Stimulated activated CD4-positive, alpha-beta T cell treated with anti-CD3 and anti-CD28 coated beads, Interleukin-1b, Interleukin-23, amount 100 ng/mL, for 4 hours (primary cell): ENCODE measurements at places on chromosomes 4 and X.

DNA sequence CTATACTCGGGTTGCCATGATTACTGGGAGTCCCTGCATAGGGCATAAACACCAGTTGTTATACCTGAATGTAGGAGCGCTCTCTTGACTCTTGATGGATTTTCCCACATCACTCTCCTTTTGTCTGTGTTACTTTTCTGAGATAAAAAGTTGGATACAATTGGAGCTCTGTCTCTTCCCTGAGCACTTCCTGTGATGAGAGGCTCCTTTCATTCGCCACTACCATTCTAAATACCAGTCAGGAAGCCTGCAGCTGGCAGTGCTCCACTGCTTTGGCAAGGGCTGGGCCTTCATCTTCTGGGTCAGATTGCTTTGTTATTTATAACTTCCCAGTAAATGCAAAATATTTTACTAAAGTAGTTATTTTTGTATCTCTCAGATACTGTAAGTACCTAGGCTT lies 13.9 kb downstream of the TCEANC start:
- no peak for DNase-seq

DNA sequence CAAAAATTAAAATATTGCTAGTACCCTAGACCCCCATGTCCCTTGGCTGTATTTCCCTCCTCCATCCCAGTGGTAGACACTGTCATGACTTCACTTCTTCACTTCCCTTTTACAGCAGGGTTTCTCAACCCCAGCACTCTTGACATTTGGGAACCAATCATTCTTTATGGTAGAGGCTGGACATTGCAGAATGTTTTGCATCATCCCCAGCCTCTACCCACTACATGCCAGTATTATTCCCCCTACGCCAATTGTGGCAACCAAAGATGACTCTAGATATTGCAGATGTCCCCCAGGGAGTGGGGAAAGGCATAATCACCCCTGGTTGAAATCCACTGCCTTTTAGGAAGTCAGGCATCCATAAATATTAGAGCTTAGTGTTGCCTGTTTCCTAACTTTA lies 138.6 kb downstream of the AMELX start:
- DNase-seq, result no peak

DNA sequence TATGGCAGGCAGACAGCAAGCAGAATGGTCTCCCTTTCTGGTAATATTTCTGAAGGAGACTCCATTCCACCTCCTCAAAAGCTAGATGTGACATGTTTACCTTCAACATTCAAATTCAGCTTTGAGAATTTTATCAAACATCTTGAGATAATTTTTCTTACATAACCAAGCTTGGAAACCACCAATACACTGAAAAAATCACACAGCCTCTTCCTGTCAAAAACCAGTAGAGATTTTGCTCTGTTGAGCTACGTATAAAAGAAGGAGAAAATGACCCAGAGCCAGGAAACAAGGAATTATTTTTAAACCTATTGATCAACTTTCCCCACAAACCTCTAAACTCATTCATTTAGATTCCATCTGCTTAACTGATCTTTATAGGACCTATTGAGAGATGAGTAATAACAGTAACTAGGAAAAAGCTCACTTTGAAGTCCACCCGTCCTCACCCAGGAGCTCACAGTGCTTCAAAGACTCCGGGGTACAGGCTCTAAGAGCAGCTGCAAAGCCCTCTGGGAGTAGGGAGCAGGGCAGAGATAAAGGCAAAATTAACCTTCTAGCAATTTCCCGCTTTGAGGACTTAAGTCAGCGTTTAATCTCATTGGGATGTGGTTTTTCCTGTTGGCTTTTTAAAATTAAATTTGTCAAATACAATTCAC lies 318.2 kb upstream of the RASGEF1B start:
- no peak for DNase-seq

DNA sequence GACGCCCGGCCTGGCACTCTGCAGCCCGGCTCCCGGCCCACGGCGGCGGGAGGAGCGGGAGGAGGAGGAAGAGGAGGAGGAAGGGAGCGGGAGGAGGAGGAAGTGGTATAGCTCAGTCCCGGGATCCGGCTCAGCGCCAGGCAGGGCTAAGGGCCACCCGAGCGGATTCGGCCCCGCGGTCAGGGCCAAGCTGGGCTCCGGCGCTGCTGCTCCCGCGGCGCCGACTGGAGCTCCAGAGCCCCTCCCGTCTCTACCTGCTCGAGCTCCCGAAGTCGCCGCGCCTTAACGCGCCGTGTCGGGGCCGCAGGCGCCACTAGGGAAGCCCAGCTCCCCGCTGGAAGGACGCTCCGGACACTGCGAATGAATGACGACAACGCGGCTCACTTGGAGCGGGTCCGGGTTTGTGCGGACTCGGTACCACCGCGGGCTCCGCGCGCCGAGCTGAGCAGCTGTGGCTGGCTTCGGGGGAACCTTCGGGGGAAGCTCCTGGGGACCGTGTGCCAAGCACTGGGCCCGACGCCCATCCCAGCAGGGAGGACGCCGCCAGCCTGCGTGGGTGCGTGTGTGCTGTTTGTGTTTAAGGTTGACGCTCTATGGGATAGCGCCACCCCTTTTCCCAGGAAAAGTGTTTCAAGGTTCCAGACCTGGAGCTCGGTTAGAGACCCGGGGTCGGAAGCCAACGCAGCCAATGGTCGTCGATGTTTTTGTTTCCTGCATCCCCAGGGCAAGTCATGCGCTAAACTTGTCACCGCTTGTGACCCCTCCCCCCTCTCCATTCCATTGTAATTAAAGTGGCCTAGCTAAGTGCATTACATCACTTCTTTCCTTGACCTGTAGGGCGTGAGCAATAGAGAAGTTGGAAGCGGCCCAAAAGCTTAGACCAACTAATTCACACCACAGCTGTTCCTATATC lies at the start of gene TBC1D9:
Gene TBC1D9, minus strand, starts transcription at position 67 of the 913 bp plus-strand sequence. CDS start 340 bp downstream, outside the sequence.
- DNase-seq, result no peak

DNA sequence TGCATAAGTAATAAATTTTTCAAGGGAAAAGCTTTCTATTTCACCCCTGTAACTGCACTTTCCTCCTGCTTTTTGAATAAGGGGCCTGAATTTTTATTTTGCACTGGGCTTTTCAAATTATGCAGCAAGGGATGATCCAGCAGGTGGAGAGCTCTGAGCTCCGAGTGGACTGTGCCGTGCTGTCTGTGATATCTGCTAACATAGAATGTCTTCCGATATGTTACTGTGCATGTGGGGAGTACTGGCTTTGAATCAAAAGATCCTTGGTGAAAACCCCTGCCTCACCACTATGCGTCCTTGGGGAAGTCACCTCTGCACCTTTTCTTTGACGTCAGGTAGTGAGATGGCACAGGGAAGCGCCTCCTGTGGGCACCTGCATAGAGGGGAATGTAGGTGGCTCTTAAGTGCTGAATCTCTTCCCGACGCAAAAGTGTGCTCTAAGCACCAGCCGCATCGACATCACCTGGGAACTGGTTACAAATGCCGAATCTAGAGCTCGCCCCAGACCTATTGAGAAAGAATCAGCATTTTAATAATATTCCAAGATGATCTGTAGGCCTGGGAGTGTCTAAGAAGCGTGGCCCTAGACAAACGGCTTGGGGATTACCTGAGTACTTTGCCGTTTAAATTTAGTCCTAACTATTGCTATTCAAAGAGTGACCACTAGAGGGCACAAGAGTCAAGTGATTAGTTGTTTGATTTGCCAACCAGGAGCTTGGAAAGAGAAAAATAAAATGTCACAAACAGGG lies 19.2 kb upstream of the WFS1 start:
- no peak for DNase-seq
